ENCODE measurements at places on chromosomes 5 and 9.
A peak's percentile ranks its signal among the peaks of the same experiment; 100 is the strongest.

GRCh38 chr9:96858018-96858573, 3.8 kb upstream of the ZNF782 start:
- no peak for DNase-seq

DNA sequence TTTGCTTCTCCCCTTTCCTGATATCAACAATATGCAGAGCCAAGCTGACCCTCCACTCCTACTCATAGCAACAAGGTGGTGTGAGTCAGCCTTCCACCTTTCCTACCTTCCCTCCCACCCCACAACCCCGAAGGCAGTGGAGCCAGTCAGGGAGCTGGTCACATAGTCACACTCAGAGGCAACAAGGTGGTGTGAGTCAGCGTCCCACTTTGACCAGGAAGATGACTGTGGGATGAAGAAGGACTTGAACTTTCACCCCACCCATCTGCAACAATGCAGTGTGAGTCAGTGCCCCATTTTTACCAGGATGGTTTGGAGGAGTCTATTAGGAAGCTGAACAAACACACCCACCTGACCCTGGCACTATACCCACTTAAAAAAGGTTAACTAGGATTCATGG, 30.1 kb upstream of the ZNF782 start:
- DNase-seq = no peak

GRCh38 chr5:139690064-139690802, 42.1 kb downstream of the CXXC5 start:
- no peak for DNase-seq

- DNase-seq = no peak
Measured at GRCh38 chr9:104482921-104483570, 21.0 kb upstream of the OR13F1 start.

DNA sequence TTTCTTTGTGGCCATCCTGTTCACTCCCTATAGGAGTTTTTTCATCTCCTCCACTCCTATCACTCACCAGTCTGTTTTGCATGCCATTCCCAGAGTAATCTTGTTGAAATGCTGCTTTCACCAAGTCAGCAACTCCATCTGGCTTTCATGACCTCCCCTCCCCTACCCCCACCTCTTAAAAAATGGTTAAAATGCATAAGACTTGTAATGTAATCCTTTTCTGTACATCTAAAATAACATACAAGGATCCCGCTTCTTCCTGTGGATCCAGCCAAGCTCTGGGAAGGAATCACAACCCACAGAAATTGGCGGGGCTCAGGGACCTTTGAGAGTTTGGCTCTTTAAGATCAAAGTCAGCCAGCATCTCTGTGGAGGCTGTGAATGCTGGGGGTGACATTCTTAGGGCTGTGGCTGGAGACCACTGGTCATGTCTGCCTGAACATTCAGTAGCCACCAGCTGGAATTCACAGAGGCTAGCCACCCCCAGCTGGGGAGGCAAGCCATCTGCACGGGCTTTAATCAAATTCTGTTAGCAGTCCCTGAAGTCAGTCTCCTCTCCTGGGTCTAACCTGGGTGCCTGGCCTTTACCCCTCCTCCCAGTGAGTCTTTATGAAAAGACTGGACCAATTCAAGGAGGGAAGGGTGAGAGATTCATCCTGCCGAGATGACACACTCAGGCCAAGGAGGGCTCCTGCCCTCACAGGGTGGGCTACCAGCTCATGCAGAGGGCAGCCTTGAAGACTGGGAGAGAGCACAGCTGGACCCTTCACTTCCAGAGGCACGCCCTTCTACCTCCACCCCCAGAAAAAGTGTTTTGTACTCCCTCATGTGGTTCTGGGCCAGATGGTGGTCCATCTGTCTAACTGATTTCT, 132.9 kb downstream of the LIFR start:
- no peak for DNase-seq

DNA sequence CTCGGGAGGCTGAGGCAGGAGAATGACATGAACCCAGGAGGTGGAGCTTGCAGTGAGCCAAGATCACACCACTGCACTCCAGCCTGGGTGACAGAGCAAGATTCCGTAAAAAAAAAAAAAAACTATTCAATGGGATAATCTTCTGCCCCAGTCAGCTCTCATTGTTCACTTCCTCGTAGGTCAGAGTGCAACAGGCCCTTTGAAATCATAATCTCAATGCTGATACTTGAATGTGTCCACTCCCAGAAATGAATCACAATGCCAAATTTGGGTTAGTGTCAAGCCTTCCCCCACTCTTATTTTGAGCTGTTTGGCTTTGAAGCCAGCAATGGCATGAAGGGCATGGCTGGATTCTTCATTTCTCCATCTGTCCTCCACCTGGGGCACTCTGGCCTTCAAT, 610.3 kb upstream of the KLF4 start:
- no peak for DNase-seq

- DNase-seq = no peak
Measured at GRCh38 chr5:2207416-2208238, 324.9 kb upstream of the IRX4 start.

GRCh38 chr5:6135977-6136376, 242.4 kb downstream of the MED10 start:
- no peak for DNase-seq

GRCh38 chr9:114246558-114246957, 76.3 kb upstream of the ORM1 start:
- no peak for DNase-seq

- DNase-seq = no peak
Measured at GRCh38 chr5:173967241-173967640, 21.7 kb upstream of the C5orf47 start.

GRCh38 chr9:127263237-127263636, 1.3 kb upstream of the GARNL3 start:
- no peak for DNase-seq

DNA sequence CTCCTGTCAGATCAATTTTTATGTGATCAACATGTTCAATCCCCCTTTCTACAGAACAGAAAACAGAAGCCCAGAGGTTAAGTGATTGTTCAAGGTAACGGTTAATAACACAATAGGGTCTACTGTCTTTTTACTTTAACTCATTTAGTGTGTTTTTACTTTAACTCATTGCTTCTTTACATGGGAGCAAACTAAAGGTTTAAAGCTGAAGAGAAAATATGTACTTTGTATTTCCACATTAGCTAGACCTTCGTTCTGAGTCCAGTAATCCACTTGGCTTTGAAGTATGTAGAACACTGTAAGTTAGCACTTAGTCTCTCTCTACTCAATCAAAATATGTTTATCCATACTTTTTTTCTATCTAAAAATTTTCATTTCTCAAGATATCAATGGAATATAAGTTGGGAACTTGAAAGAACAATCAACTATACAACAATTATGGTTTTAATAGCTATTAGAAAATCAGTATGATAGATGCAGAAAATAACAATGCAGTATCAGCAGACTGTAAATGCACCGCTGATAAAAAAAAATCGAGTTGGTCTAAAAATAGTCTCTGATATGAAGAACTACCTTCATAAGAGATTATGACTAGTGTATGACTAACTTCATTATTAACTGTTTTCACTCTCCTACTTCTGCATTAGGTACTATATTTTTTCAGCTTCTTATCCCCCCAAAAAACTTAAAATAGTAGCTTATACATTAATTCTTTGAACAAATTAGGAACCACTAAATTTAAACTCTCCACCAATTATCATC, 20.6 kb downstream of the PGGT1B start:
- DNase-seq = no peak

- DNase-seq = no peak
Measured at GRCh38 chr5:138636398-138636944, 61.3 kb upstream of the HSPA9 start.

- DNase-seq = peak; percentile 73
Measured at GRCh38 chr9:131656356-131657036, 83.4 kb downstream of the RAPGEF1 start.

Data from activated effector memory CD4-positive, alpha-beta T cell treated with Interleukin-2 at 50 U/mL for 16 hours (primary cell).